ENCODE measurements at places on chromosomes 6 and 20.

- DNase-seq, result no peak
These were observed 52.9 kb downstream of the EDN1 start for GRCh38 chr6:12343122-12343439.

DNA sequence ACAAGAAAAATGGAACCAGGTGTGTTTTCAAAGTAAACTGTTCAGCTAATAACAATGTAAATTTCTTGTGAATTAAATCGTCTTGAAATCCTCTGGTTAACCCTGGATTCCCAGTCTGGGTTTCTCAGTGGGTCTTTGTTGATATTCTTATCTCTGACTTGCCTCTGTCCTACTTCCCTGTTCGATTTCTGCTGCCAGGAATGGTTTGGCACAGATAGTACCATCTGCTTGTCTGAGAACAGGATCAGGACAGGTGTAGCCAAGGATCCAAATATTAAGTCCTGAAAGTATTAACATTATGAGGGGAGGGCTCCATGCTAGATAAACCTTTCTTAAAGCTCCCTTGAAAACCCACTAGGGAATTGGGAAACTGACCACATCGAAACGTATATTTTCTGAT is 30.1 kb downstream of the ARFGEF2 start:
- no peak for DNase-seq

GRCh38 chr6:23013776-23014175 is 444.4 kb downstream of the HDGFL1 start:
- DNase-seq, result no peak

GRCh38 chr20:40575851-40576250 is 113.2 kb downstream of the MAFB start:
- DNase-seq, result no peak

DNA sequence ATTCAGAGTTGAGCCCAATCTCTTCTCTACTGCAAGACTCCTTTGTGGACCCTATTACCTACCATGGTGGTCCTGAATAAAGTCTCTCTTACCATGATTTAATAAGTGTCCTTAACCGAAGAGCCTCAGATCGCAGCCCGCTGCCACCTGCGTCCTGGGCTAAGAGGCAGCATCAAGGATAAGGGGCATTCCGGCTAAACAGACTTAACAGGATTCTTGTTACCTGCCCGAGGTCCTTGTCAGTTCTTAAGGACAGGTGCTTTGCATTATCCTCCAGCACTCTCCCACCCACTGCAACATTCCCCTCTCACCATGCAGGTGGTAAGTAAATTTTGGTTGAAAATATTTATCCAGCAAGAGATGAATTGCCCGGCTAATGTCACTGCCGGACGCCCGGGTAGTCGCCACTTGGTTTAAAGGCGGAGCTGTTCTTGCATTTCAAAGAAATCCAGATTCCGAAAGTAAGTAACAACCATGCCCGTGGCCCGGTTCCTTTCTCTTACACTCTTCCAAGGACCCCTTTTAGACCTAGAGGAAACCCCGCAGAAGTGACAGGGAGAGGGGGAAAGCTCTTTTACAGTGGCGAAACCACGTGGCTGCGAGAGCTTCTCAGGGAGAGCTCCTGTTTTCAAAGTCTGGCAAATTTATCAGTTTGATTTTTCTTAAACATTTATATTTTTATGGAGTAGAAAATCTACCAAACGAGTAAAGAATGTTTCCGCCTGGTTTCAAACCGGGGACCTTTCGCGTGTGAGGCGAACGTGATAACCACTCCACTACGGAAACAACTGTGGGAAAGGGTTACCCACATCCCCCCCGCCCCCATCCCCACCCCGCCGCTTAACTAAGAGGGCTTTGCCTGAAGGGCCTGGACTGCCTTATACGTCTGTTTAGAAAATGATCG is 41.9 kb upstream of the PRSS16 start:
- DNase-seq, result no peak

- no peak for DNase-seq
These were observed 637.6 kb downstream of the RNF144B start for GRCh38 chr6:19024737-19025136.

- no peak for DNase-seq
These were observed 161.5 kb downstream of the KIF6 start for GRCh38 chr6:39563566-39564311.

- DNase-seq, result no peak
These were observed 379.3 kb downstream of the MAFB start for GRCh38 chr20:40309731-40310130.

GRCh38 chr6:10736731-10737130 is 10.9 kb upstream of the TMEM14B start:
- DNase-seq, result no peak

DNA sequence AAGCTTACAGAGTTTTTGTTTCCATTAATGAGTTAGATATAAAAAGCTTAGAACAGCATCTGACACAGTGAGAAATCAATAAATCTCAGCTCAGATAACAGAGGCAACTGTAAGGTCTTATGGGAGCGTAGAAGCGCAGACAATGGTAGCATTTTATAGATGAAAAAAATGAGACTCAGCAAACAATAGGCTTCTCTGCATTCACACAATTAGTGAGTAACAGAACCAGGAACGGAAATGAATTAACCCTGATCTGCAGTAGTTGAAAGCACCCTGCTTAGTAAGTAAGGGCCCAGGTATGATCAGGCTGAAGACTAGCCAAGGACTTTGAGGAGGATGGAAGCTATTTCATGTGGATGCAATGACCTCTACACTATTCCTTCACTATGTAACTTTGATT is 147.2 kb upstream of the EYA4 start:
- DNase-seq, result no peak

DNA sequence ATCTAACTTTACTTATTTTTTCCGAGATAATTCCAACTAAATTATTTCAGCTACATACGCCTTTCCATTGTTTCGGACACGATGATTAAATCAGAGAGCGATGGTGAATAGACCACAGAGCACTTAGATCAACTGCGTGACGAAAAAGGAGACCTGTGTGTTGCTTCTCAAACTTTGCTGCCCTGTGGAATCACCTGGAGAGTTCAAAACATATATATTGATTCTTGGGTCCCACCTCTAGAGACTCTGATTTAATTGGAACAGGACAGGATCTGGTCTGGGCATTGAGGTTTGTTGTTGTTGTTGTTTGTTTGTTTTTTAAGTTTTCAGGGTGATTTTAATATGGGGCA is 401 bp upstream of the TNFRSF21 start:
- no peak for DNase-seq

DNA sequence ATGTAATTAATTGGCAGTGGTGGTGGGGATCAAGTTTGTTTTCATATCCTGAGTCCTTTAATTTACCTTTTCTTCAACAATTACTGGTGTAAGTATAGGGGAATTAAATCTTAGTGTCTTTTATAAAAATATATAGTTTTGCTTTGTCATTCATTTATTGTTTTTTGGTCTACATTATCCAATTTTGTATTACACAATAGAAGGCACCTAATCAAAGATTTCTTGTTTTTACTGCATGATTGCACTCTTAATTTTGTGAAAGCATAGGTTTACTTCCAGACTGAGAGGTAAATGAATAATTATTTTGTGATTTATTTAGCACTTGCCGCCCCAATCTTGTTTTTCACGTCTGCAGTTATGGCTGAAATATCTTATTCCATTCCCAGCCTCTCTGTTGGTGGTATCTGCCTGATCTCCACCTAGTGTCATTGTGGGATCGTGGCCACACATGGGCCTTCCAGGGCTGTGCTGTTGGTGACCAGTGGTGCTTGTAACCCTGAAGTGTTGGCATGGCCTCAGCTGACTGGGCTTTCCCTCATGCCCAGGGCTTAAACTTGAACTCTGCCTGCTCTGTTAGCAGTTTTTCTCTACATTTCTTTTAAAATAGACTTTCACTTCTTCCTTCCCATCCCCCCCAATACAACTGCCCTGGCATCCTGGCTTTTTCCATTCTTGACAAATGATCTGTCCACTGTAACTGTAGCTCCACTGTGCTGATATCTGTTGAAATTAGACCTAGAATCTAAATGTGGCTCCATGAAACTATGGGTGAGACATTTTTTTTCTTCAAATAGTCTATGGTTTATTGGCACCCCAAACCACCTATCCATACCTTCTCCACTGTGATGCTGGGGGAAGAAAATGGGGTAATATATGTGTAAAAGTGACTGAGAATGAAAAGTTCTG is 24.8 kb downstream of the E2F3 start:
- DNase-seq, result no peak

DNA sequence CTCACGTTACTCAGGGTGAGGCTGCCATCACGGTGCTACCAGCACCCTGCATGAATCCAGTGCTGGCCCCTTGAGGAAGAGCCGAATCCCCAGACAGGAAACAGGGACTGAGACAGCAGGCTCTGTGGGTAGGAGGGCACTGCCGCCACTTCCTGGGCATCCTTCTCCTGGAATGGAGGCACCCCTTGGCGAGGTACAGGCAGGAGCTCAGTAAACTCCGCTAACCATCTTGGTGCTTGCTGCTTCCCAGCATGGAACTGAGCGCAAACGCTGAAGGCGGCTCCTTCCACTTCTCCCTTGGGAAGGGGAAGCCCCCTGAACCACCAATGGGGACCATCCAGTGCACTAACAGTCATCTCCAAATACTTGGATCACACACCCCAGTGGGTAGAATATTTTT is 13.5 kb upstream of the CCDC167 start:
- DNase-seq, result no peak

GRCh38 chr6:136467186-136467585 is 83.0 kb downstream of the MAP7 start:
- no peak for DNase-seq

DNA sequence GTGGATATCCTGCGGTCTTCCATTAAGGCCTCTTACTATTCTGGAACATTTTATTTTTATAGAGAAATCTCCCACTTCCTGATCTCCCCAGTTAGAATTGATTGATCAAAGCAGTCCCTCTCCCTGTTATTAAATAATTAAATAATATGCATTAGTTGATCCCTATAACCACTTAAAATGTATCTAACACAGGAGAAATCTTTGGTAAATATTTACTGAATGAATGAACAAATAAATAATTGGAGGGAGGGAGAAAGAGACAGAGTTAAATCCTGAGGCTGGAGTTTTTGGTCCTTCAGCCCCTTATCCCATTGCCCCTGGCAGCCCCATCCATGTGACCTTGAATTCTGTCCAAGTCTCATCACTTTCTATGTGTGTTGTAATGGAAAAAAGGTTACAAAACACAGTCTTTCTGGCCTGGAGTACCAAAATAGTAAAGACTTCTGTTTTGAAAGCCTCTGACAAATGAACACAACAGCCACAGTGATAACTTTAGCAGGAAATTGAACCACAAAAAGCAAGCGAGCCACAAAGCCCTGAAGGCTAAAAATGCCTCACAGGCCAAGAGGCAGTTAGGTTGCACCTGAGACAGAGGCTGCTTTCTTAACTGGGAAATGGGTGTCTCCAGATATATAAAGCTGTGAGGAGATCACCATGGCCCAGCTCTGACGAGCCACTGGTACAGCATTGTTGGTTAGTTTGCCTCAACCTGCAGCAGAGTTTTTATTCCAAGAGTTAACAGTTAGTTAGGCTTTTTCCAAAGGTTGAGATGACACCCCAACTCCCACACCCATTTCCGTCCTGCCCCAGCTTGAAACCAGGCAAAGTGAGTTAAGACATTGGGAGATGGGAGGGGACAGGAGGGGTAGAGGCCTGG is 11.3 kb downstream of the NT5E start:
- DNase-seq, result no peak

DNA sequence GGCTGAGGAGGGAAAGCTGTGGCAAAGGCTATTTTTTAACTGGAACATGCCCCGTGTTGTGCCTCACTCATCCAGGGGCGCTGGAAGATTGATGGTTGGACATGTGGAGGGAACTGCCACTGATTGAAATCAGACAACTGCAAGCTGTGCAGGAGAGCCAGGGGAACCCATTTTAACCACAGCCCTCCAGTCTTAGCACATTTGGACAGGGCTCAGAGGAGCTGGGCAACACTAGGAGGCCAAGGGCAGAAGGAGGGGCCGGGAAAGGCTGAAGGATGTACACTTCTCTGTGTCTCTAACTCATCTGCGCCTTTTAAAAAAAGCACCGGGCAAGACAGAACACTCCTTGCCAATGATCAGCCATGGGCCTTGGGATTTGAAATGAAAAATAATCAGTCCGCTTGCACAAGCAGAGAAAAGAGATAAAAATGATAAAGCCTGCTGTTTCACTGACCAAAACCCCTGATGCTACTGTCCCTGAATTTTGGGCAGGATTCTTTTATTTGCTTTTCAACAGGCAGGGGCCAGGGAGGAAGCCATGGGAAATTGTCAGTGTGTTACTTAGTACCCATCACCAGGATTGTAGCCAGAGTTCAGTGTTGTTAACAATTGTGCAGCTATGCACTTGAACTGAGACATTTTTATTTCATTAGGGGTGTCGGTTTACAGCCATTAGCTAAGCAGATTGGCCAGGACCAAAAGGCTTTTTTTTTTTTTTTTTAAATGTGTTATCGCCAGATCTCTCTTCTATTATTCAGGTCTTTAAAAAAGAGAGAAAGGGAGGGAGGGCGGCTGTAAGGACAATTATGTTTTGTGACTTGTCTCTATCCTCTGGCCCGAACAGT is 109.3 kb upstream of the EYA4 start:
- DNase-seq, result no peak

DNA sequence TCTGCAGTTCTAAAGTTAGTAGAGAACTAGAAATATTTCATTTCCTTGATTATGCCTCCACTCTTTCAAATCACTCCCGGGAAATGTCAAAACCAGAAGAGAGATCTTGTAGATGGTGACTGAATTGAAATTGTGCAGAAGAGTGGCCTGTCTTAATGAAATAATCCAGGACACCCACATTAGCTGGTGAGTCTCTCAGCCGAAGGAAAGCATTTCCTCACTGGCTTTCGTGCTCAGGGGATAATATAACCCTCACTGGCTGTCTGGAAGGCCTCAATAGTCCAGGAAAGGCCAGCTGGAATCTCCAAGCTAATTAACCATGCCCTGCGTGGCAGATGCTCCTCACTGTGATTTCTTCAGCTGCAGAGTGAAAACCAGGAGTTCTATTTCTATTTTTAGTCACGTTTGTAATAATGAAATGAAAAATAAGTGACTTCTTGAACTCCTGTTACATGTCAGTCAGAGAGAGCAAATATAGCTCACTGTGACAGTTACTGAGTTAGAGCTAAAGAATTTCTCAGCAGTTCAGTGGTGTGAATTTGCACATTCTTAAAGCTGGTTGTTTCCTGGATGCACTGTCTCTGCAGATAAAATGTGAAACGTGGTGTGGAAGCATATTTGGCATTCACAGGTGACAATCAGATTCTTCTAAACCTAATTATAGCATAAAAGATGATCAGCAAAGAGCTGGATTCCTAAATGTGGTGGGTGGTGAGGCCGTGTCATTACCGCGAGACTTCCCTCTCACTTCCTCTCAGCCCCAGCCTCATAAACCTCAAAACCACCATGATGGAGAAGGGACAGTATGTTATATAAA is 211.7 kb downstream of the LMBRD1 start:
- DNase-seq, result no peak
